Osteoblast (primary cell): ENCODE measurements at places on chromosomes 1 and 21. TPM values are rescaled to one million over a fixed set of nuclear protein-coding genes. Genes with fewer than 3 reads are reported as not detected.

Gene B3GALNT2
- total RNA-seq, result 28.9 and 34.7 TPM in 2 replicates

DNA sequence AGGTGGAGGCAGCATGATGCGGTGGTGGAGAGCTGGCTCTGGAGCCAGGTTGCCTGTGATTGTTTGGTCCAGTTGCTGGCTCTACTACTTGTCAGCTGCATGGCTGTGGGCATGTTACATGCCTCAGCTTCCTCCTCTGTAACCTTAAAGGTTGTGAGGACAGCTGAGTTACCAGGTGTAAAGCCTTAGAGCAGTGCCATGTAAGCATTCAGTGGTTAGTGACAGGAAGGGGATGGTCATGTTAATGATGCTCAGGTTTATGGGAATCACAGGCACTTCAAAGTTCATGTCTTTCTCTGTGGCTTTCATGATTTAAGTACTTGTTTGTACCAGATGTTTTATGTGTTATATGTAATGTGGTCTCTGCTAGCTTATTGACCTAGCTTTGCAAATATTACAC lies 32.6 kb downstream of the PTGFRN start:
- H3K4me3 ChIP-seq, result no peak overlapping the region
- H3K27ac ChIP-seq, result no peak overlapping the region
- no peaks in the 10 kb centered on the region for H3K4me1 ChIP-seq
- no peak for DNase-seq
- no peaks in the 10 kb centered on the region for H3K27me3 ChIP-seq

GRCh38 chr21:17921579-17922530 lies 102.7 kb upstream of the C21orf91 start:
- DNase-seq, result peak; percentile 39
- H3K27me3 ChIP-seq, result no peaks in the 10 kb centered on the region
- no peak overlapping the region for H3K4me3 ChIP-seq
- no peaks in the 10 kb centered on the region for H3K36me3 ChIP-seq

- H3K27me3 ChIP-seq, result peaks cover 58% of the 10 kb centered on the region
- H3K36me3 ChIP-seq, result no peaks in the 10 kb centered on the region
- DNase-seq, result no peak
- H3K4me1 ChIP-seq, result peaks cover 5% of the 10 kb centered on the region
Observed at GRCh38 chr1:31775210-31775999, 11.3 kb upstream of the ADGRB2 start.

- peak; percentile 50 for DNase-seq
- H3K4me1 ChIP-seq, result no peaks in the 10 kb centered on the region
- no peaks in the 10 kb centered on the region for H3K36me3 ChIP-seq
- no peak overlapping the region for H3K4me3 ChIP-seq
- H3K27ac ChIP-seq, result no peak overlapping the region
- H3K27me3 ChIP-seq, result no peaks in the 10 kb centered on the region
Observed at GRCh38 chr1:67524143-67525052, 94.2 kb upstream of the SERBP1 start.

DNA sequence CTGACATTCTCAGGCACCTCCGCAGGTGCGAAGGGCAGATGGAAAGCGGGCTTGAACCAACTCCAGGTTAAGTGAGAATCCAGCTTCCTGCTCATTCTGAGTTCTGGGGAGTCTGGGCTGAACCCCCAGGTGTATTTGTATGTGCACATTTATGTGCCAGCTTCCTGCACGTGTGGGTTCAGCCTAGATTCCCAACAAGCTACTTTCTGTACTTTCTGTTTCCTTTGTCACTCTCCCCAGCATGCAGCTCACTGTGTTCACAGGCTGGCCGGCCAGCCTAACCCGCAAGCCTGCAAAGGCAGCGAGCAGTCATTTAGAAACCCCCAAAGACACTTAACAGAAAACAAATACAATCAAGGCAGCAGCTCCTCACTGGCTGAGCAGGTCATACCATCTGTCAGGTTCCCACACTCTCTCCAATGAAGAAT lies 1.3 kb upstream of the IL19 start:
- H3K4me3 ChIP-seq, result no peak overlapping the region
- no peak overlapping the region for H3K27ac ChIP-seq
- H3K4me1 ChIP-seq, result peaks cover 11% of the 10 kb centered on the region
- H3K27me3 ChIP-seq, result no peaks in the 10 kb centered on the region
- DNase-seq, result no peak
- H3K36me3 ChIP-seq, result no peaks in the 10 kb centered on the region
